T-helper 1 cell (primary cell): ENCODE measurements at places on chromosomes 4 and X.

GRCh38 chr4:73070074-73070390 is 516 bp upstream of the COX18 start:
- no peak for DNase-seq

- no peak for DNase-seq
Measured at GRCh38 chr4:2615821-2616220, 79.4 kb downstream of the FAM193A start.

GRCh38 chrX:153599192-153600031 is 473 bp upstream of the CCNQ start:
- peak; percentile 92 for DNase-seq

DNA sequence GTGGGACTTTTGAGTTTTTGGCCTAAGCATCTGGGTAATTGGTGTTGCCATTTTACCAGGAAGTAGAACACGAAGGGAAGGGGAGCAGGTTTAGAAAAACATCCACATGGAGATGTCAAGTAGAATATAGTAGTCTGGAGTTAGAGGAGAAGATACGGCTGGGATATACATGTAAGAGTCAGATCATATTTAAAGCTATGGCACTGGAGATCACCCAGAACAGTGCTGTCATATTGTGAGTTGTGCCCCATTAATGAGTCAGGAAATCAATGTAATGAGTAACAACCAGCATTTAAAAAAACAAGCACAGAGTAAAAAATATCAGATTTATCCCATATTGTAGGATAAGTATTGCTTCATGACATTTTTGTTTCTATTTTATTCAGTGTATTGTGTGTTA is 4.2 kb downstream of the GSTCD start:
- no peak for DNase-seq

GRCh38 chr4:44368413-44369167 is 80.0 kb downstream of the KCTD8 start:
- DNase-seq = no peak

DNA sequence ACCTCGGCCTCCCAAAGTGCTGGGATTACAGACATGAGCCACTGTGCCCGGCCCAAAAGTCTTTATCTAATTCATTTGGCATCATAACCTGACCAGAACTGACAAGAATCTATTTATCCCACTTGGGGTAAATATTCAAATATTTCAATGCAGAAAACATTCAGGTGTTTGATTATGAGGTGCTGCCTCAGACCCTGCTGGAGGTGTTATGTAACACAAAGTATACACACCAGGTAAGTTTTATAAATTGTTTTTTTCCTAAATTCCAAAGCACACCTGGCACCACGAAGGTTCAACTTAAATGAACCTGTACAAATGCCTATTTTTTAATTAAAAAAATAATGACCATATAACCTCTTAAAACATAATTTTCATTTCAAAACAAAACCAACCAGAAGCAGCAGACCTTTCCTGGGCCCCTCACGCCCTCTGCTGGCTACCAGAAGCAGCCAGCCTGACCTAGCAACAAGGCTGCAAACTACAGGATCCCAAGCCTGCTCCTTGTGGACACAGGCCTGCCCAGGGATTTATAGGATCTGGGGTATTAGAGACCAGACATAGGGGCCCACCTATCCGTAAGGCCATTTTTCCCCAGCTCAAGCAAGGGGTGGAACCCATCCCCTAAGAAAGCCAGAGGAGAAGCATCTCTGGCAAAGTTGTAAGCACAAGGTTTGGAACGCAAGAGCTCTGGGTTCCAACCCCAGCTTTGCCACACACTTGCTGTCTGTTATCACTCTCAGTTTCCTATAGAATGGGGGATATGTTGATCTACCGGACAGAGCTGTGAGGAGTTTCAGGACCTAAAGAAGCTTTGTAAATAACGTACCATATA is 11.7 kb downstream of the OTUD5 start:
- peak; percentile 60 for DNase-seq

DNA sequence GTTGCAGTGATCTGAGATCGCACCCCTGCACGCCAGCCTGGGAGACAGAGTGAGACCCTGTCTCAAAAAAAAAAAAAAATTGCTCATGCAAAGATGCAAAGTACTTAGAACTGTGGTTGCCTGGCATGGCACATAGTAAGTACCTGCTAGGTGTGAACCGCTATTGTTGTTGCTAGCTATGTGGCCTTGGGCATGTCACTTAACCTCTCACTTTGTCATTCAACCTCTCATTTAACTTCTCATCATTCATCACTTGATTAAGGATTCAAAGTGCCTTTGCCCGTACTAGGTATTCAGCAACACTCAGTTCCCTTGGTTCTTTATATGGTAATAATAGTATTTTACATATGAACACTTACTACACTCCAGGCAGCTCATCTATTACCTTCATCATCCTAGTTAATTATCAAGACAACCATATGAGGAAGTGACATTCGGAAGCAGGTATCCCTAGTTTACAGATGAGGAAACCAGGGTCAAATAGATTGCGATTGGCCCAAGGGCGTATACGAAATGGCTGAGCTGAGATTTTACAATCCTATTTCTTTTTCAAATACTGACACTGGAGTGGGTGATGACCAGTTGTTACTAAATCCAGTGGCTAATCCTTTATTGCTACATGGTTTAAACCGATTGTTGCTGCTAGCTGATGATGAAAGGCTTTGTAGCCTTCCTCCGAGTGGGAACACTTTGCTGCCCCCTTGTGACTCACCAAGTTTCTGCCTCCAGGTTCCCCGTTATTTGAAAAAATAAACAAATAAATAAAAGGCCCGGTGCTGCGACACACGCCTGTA is 28.8 kb upstream of the SOWAHD start:
- peak; percentile 19 for DNase-seq
